ENCODE measurements at places on chromosomes 5 and 9. TPM values are rescaled to one million over a fixed set of nuclear protein-coding genes. Genes with fewer than 3 reads are reported as not detected.

GZMA gene
- 25.0 TPM for total RNA-seq

- peaks cover 9% of the 10 kb centered on the region for H3K4me1 ChIP-seq
- no peaks in the 10 kb centered on the region for H3K36me3 ChIP-seq
- no peak for DNase-seq
- H3K27me3 ChIP-seq, result no peaks in the 10 kb centered on the region
- H3K4me3 ChIP-seq, result peak overlapping the region; percentile 35
- no peak overlapping the region for H3K27ac ChIP-seq
These were observed 145.9 kb downstream of the GAPVD1 start for GRCh38 chr9:125407432-125407973.

SLC6A3 gene
- total RNA-seq, result not detected

- no peak for DNase-seq
- no peaks in the 10 kb centered on the region for H3K36me3 ChIP-seq
- H3K4me1 ChIP-seq, result no peaks in the 10 kb centered on the region
These were observed 423.4 kb downstream of the DMAC1 start for GRCh38 chr9:7376213-7376612.

ADGRD2 gene
- total RNA-seq, result not detected

DNA sequence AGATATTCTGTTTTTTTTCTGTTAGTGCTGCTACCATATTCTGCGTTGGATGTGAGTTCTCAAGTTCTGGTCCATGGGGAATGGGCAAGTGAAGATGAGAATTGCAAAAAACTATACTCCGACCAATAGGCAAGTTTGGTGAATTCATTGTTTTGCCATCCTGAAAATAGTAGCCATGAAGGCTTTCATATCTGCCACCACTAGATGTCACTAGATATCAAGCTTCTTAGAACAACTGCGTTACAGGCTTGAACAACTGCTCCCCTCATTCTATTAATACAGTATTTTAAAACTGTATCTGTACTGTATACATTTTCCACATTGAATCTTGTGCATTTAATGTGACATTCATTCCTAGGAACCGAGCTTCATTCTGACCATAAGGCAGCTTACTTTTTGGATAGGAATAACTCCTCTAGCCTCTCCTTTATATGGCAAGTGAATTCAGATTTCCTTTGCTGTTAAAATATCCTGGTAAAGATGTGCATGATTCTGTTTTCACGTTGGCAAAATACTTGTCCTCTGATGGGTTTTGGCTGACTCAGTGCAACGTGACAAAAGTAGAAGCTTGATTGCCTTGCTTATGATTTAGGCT is 163.6 kb downstream of the SREK1 start:
- peak; percentile 38 for DNase-seq
- H3K4me3 ChIP-seq, result no peak overlapping the region
- H3K27ac ChIP-seq, result no peak overlapping the region
- no peaks in the 10 kb centered on the region for H3K4me1 ChIP-seq
- no peaks in the 10 kb centered on the region for H3K36me3 ChIP-seq
- H3K27me3 ChIP-seq, result no peaks in the 10 kb centered on the region

DNA sequence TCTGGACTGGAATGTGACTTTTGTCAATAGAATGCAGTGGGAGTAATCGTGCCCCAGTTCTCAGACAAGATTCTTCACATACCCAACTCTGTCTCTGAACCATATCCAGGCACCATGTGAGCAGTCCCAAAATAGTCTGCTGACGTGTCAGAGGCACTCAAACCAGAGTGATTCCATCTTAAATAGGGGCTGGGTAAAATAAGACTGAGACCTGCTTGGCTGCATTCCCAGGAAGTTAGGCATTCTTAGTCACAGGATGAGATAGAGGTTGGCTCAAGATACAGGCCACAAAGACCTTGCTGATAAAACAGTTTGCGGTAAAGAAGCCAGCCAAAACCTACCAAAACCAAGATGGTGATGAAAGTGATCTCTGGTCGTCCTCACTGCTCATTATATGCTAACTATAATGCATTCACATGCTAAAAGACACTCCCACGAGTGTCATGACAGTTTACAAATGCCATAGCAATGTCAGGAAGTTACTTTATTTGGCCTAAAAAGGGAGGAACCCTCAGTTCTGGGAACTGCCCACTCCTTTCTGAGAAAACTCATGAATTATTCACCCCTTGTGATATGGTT is 16.9 kb upstream of the PLCXD3 start:
- no peak overlapping the region for H3K27ac ChIP-seq
- no peak overlapping the region for H3K4me3 ChIP-seq
- H3K36me3 ChIP-seq, result no peaks in the 10 kb centered on the region
- H3K27me3 ChIP-seq, result no peaks in the 10 kb centered on the region
- DNase-seq, result no peak

DPYSL3 gene
- total RNA-seq, result 0.25 TPM

DNA sequence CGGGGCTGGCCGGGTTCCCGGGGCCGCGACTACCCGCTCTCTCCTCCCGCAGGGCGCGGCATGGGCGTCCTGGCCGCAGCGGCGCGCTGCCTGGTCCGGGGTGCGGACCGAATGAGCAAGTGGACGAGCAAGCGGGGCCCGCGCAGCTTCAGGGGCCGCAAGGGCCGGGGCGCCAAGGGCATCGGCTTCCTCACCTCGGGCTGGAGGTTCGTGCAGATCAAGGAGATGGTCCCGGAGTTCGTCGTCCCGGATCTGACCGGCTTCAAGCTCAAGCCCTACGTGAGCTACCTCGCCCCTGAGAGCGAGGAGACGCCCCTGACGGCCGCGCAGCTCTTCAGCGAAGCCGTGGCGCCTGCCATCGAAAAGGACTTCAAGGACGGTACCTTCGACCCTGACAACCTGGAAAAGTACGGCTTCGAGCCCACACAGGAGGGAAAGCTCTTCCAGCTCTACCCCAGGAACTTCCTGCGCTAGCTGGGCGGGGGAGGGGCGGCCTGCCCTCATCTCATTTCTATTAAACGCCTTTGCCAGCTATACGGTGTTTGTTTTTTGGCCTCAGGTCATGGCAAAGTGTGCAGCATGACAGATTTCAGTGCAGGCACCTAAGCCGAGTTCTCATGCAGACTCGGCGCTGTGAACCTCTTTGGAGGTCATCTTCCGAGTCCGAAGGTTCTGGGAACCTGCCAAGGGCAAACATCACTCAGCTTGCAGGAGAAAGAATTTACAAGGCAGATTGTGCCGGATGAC is 516 bp downstream of the MRPL41 start:
- DNase-seq, result peak; percentile 21
- H3K27ac ChIP-seq, result peak overlapping the region; percentile 71
- H3K4me3 ChIP-seq, result peak overlapping the region; percentile 80
- no peaks in the 10 kb centered on the region for H3K27me3 ChIP-seq

- peak; percentile 79 for DNase-seq
- H3K36me3 ChIP-seq, result no peaks in the 10 kb centered on the region
- no peak overlapping the region for H3K4me3 ChIP-seq
- H3K4me1 ChIP-seq, result no peaks in the 10 kb centered on the region
- no peaks in the 10 kb centered on the region for H3K27me3 ChIP-seq
These were observed 7.7 kb upstream of the SKP1 start for GRCh38 chr5:134184155-134185135.

IFNW1 gene
- not detected for total RNA-seq

- no peaks in the 10 kb centered on the region for H3K36me3 ChIP-seq
- H3K27ac ChIP-seq, result peak overlapping the region; percentile 85
- H3K4me3 ChIP-seq, result peak overlapping the region; percentile 66
These were observed 1.0 kb downstream of the TLE4 start for GRCh38 chr9:79572608-79573411.

- H3K27ac ChIP-seq, result no peak overlapping the region
- DNase-seq, result no peak
- H3K36me3 ChIP-seq, result no peaks in the 10 kb centered on the region
- H3K4me1 ChIP-seq, result no peaks in the 10 kb centered on the region
These were observed 220.8 kb downstream of the DIRAS2 start for GRCh38 chr9:90421786-90422185.

FOXD1 gene
- not detected for total RNA-seq

RPP25L gene
- 28.5 TPM for total RNA-seq

PCDH1 gene
- not detected for total RNA-seq

- peaks cover 6% of the 10 kb centered on the region for H3K4me1 ChIP-seq
- no peaks in the 10 kb centered on the region for H3K36me3 ChIP-seq
- H3K27ac ChIP-seq, result no peak overlapping the region
- no peak overlapping the region for H3K4me3 ChIP-seq
- DNase-seq, result no peak
These were observed 100.0 kb downstream of the GDNF start for GRCh38 chr5:37739817-37740261.

DNA sequence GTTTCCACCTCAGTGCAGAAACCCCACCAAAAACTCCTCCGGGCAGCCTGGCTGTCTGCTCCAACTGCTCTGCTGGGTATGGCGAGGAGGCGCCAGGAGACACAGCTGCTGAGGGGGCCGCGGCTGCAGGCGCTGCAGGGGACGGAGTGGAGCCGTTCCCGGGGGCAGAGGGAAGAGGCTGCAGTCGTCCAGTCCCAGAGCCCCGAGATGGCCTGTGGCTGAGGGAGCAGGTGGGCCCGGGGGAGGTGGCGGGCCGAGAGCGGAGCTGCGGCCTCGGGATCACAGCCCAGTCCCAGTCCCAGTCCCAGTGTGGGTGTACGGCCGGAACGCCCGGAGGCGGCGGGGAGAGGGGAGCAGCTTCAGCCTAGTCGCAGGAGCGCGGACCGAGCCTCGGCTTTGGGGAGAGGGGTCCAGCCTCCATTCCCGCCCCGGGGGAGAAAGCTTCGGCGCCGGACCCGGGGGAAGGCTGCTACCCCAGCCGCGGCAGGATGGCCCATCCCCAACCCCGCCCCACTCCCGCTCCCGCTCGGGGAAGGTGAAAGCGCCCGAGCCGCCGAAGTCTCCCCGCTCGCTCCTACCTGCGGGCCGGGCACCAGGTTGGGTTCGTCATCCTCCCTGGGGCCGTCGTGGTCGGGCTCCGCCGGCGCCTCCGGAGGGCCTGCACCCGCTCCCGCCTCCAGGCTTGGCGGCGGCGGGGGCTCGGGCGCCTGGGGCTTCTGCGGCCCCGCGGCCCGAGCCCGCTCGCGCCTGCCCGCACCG is 513 bp downstream of the FAM193B start:
- no peaks in the 10 kb centered on the region for H3K27me3 ChIP-seq
- H3K27ac ChIP-seq, result peak overlapping the region; percentile 67
- H3K4me1 ChIP-seq, result peaks cover 39% of the 10 kb centered on the region
- no peak for DNase-seq
- H3K36me3 ChIP-seq, result no peaks in the 10 kb centered on the region

GRCh38 chr9:136085815-136086212 is 9.3 kb downstream of the NACC2 start:
- no peak overlapping the region for H3K27ac ChIP-seq
- no peak overlapping the region for H3K4me3 ChIP-seq
- no peaks in the 10 kb centered on the region for H3K36me3 ChIP-seq
- H3K27me3 ChIP-seq, result no peaks in the 10 kb centered on the region

DIAPH1 gene
- total RNA-seq, result 211 TPM

IER5L gene
- 3.1 TPM for total RNA-seq

OR1J2 gene
- not detected for total RNA-seq

FAM153A gene
- total RNA-seq, result 92.7 TPM

- H3K36me3 ChIP-seq, result no peaks in the 10 kb centered on the region
- no peaks in the 10 kb centered on the region for H3K27me3 ChIP-seq
- H3K4me1 ChIP-seq, result no peaks in the 10 kb centered on the region
- no peak for DNase-seq
- H3K4me3 ChIP-seq, result no peak overlapping the region
- no peak overlapping the region for H3K27ac ChIP-seq
These were observed 216.7 kb upstream of the ARRDC3 start for GRCh38 chr5:91599863-91600262.

DNA sequence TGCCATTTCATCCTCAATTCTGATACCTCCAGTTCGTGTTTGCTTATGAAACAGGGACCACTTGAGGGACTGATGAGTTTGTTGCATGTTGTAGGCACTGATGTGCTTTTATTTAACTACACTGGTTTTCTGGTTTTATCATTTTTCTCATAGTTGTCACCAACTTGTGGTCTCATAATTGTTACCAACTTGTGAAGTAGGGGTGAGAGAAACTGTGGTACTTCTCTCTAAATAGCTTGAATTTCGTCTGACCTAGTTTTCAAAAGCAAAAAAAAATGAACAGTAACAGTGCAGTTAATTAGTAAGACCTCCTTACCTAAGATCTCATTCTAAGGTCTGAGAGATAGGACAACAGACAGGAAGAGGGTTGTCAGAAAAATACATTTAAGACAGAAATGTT is 78.0 kb downstream of the ANXA2R start:
- H3K27me3 ChIP-seq, result no peaks in the 10 kb centered on the region
- no peak overlapping the region for H3K4me3 ChIP-seq
- H3K4me1 ChIP-seq, result peaks cover 3% of the 10 kb centered on the region
- no peak for DNase-seq

- H3K27me3 ChIP-seq, result no peaks in the 10 kb centered on the region
- DNase-seq, result no peak
These were observed 134.6 kb downstream of the DNAH5 start for GRCh38 chr5:13809921-13810320.

- H3K27me3 ChIP-seq, result no peaks in the 10 kb centered on the region
- no peaks in the 10 kb centered on the region for H3K36me3 ChIP-seq
- H3K4me3 ChIP-seq, result no peak overlapping the region
- H3K27ac ChIP-seq, result no peak overlapping the region
These were observed 416.9 kb downstream of the RAB3C start for GRCh38 chr5:58999804-59000203.

DNA sequence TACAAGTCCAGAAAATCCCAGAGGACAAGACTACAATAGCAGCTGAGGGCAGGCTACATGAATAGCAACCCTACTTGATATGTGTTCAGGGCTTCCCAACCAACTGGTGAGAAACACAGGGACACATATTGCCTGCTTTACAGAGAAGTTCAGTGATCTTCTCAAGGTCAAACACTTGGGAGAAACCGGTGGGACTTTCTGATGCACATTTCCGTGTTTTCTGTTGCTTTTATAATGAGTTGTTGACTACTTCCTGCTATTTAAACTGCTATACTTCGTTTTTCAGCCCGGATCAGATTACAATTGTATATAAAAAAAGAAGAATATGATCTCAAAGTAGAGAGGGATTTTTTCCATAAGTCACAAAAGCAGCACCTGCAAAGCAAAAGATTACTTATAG is 175.1 kb downstream of the SNX18 start:
- DNase-seq, result no peak
- no peaks in the 10 kb centered on the region for H3K36me3 ChIP-seq
- no peak overlapping the region for H3K27ac ChIP-seq
- no peaks in the 10 kb centered on the region for H3K27me3 ChIP-seq
- H3K4me1 ChIP-seq, result no peaks in the 10 kb centered on the region

GRCh38 chr5:171544913-171545765 is 125.7 kb downstream of the FGF18 start:
- DNase-seq, result no peak
- H3K4me1 ChIP-seq, result no peaks in the 10 kb centered on the region

TTF1 gene
- 22.2 TPM for total RNA-seq

All from CD4-positive, alpha-beta memory T cell (primary cell).